ENCODE measurements at places on chromosomes 2 and 18.
A peak's percentile ranks its signal among the peaks of the same experiment; 100 is the strongest.

- DNase-seq = peak; percentile 78
These were observed 38.4 kb downstream of the EIF4E2 start for GRCh38 chr2:232588680-232589585.

GRCh38 chr18:37937287-37937686 is 371.7 kb upstream of the CELF4 start:
- DNase-seq = no peak

- DNase-seq = peak; percentile 76
These were observed 44.1 kb downstream of the ERBB4 start for GRCh38 chr2:212494418-212495020.

GRCh38 chr2:175241691-175242090 is 60.2 kb upstream of the ATP5MC3 start:
- DNase-seq = no peak

- peak; percentile 65 for DNase-seq
These were observed 427.5 kb downstream of the LRATD1 start for GRCh38 chr2:15059870-15060512.

GRCh38 chr2:188450732-188451483 is 159.2 kb downstream of the GULP1 start:
- no peak for DNase-seq

- DNase-seq = peak; percentile 38
These were observed 2.6 kb downstream of the TET3 start for GRCh38 chr2:73987109-73987947.

DNA sequence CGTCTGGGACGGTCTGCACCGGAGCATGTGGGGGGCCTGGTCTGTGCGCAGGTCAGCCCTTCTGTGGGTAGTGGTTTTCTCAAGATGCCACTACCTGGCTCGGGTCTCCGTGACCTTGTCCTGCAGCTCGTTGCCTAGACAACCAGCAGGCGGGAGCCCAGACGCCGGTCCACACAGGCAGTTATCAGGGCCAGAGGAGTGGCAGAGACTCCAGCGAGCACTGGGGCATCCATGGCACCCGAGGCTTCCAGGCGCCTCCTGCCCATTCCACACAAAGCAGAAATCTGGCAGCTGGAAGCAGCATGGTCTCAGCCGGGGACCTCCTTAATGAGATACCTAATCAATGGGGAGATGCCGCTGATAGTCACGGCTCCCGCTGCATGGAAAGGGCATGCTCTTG is 156.1 kb downstream of the FAM210A start:
- peak; percentile 63 for DNase-seq

GRCh38 chr2:168183308-168183997 is 63.9 kb downstream of the STK39 start:
- no peak for DNase-seq

GRCh38 chr2:15968280-15969178 is 28.2 kb downstream of the MYCN start:
- DNase-seq = peak; percentile 66

GRCh38 chr2:95122197-95122551 is 566 bp upstream of the MRPS5 start:
- DNase-seq = no peak

- no peak for DNase-seq
These were observed 77.2 kb downstream of the PIGN start for GRCh38 chr18:62109676-62110075.

GRCh38 chr2:105291981-105292380 is 37.6 kb downstream of the TGFBRAP1 start:
- no peak for DNase-seq

- DNase-seq = peak; percentile 76
These were observed 210.7 kb downstream of the KLHL29 start for GRCh38 chr2:23595601-23596251.

GRCh38 chr18:67916097-67916496 is 399.6 kb upstream of the DSEL start:
- no peak for DNase-seq

DNA sequence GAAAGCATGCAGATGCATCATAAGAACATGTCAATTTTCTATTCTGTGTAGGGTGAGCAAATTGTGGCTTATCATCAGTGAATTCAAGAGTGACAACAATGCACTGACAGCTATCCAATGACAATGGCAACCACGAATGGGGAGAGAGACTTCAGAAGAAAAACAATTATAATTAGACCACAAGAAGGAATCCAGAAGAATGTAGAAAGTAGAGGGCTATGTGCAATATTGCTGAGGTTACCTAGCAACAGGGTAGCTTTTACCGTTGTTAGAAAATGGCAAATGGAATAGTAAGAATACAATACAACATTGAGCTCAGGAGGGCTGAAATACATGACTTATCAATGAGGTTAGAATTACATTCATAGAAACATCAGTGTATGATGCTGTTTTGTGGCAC is 71.1 kb upstream of the SESTD1 start:
- no peak for DNase-seq

Data from kidney tubule cell (primary cell).